ENCODE measurements at places on chromosomes 1 and 21. TPM values are rescaled to one million over a fixed set of nuclear protein-coding genes. Genes with fewer than 3 reads are reported as not detected.

Gene PAPPA2
- 1.3 TPM for polyA plus RNA-seq

Gene CASQ1
- polyA plus RNA-seq = 1.0 TPM

Gene TESK2
- 6.0 TPM for polyA plus RNA-seq

Gene MMP23B
- polyA plus RNA-seq = 16.2 TPM

All from GM23338 (cell line).